ENCODE measurements at places on chromosomes 7 and 10. TPM values are rescaled to one million over a fixed set of nuclear protein-coding genes. Genes with fewer than 3 reads are reported as not detected.
A peak's percentile ranks its signal among the peaks of the same experiment; 100 is the strongest.

PPA1 gene
- total RNA-seq = 72.6 TPM

DNA sequence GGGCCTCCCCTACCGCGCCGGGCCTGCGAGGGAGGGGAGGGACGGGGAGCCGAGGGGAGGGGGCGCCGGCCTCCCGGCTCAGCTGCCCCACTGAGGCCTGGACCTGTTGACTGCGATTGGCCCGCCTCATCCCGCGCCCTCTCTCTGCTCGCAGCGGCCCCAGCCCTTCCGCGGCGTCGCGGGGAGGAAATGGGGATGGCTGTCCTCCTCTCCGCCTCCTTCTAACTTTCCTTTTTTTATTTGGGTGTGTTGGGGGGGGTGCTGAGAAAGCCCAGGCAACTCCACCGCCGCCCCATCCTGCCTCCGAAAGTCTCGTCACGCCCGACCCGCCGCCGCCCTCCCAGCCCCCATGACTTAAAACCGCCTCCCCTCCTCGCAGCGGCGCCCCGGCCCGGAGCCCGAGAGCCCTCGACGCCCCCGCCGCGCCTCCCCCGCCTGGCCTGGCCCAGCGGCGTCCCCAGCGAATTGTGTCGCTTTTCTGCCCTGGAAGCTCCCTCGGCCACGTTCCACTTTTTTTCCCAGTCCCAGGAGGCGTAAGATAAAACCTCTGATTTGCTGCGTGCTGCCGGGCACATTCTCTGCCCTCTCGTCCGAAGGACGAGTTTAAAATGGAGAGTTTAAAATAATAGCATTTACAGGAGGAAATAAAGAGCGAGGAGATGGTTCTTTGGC, 842 bp upstream of the SKIDA1 start:
- DNase-seq = no peak
- H3K36me3 ChIP-seq = no peaks in the 10 kb centered on the region
- peak overlapping the region; percentile 99 for H3K27ac ChIP-seq
- H3K4me1 ChIP-seq = peaks cover 49% of the 10 kb centered on the region
- peak overlapping the region; percentile 79 for H3K4me3 ChIP-seq
- no peaks in the 10 kb centered on the region for H3K27me3 ChIP-seq

GRCh38 chr7:51328351-51328801, 11.8 kb upstream of the COBL start:
- DNase-seq = no peak
- H3K4me3 ChIP-seq = no peak overlapping the region
- H3K27ac ChIP-seq = no peak overlapping the region
- no peaks in the 10 kb centered on the region for H3K27me3 ChIP-seq
- H3K36me3 ChIP-seq = no peaks in the 10 kb centered on the region

ZC3HAV1 gene
- 28.5 TPM for total RNA-seq

BLNK gene
- total RNA-seq = 1.3 TPM

- H3K27ac ChIP-seq = peak overlapping the region; percentile 23
- no peak for DNase-seq
- peaks cover 36% of the 10 kb centered on the region for H3K4me1 ChIP-seq
- H3K4me3 ChIP-seq = no peak overlapping the region
- H3K27me3 ChIP-seq = no peaks in the 10 kb centered on the region
- peaks cover 45% of the 10 kb centered on the region for H3K36me3 ChIP-seq
Observed at GRCh38 chr7:55177589-55178261, 158.9 kb downstream of the EGFR start.

SLC26A5 gene
- under 0.01 TPM for total RNA-seq

ADGRA1 gene
- not detected for total RNA-seq

- no peak for DNase-seq
- H3K27me3 ChIP-seq = no peaks in the 10 kb centered on the region
- no peak overlapping the region for H3K4me3 ChIP-seq
Observed at GRCh38 chr7:74252893-74253292, 1.3 kb downstream of the RFC2 start.

DNA sequence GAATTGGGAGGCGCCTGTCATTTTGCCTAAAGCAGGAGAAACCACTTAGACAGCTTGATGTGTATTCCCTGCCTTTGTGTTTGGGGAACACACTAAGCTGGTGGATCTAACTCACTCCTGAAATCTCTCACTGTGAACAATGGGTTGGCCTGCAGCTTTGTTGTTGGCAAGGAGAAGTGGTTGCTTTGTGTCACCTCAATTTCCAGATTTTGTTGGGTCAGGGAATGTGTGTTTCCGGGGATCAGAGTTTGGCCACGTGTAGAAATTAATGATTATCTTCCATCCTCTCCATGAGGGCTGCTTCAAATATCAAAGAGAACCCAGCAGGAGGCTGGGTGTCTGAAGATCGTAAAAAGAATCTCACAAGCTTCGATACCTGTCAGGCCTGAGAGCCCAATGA, 27.8 kb downstream of the A1CF start:
- no peak overlapping the region for H3K27ac ChIP-seq
- no peaks in the 10 kb centered on the region for H3K36me3 ChIP-seq
- no peak overlapping the region for H3K4me3 ChIP-seq
- no peak for DNase-seq
- no peaks in the 10 kb centered on the region for H3K4me1 ChIP-seq

TMEM130 gene
- total RNA-seq = 0.83 TPM

DNA sequence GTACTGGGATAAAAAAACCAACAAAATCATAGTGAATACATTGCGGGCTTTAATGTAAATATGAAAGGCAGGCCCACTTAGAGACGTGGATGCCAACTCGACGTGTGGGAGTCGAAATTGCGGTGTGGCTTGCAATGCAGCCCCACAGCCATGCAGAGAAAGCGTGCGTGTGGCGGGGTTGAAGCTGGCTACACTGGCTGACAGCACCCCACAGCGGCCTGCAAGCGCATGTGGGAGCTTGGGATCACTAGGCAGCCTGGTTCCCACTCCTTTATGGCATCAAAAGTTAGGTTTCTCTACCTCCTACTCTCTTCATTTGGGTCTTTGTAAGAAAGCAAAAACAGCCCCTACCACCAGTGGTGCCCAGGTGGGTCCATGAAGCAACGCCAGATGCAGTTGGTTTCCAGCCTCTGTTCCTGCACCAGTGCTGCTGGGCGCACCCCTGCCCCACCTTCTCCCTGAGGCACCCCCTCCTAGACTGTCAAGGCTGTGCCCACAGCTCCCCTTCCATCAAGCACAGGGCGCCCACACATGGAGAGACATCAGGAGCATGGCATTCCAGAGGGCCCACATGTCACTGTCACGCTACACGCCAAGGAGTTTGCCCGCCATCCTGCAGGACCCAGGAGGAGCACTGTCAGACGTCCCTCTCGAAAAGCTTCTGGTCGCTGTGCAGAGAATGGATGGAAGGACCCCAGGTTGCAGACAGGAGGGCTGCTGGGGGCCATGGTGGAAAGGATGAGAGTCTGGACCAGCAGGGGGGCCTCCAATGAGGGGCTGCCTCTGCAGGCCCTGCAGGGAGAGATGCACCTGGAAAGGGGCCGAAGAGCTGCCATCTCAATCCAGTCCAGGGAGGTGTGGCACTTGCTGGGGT, 142.9 kb downstream of the PAXIP1 start:
- no peak for DNase-seq
- no peak overlapping the region for H3K4me3 ChIP-seq
- H3K27me3 ChIP-seq = peaks cover 6% of the 10 kb centered on the region
- H3K4me1 ChIP-seq = no peaks in the 10 kb centered on the region
- H3K27ac ChIP-seq = no peak overlapping the region

DNA sequence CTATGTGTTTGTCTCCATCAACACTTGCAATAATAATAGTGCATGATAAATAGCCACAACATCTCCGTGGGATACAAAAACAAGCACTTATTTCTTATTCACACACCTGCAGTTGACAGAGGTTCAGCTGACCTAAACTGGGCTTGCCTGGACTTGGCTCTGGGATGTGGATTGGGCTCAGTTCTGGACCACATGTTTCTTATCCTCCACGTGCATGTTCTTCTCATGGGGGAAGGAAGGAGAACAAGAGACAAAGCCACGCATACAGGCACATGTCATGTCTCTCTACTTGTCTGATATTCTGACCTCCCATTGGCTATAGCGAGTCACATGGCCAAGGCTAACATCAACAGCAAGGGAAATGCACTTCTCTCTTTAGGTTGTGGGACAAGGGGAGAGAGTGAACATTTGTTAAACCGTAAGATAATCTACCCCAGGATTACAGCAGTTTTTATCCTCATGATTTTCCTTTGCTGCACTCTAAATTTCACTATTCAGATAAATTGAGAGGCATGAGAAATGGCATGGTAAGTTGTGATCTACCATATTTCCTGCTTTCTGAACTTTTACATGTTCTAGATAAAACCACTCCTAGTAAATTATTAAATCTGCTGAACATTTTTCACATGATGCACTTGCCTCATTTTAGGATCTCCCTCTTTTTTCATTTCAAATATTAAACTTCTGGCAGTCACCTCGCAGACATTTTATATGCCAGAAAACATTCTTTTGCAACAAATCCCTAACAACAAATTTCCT, 33.7 kb downstream of the CFAP58 start:
- H3K4me1 ChIP-seq = no peaks in the 10 kb centered on the region
- no peak overlapping the region for H3K27ac ChIP-seq
- no peak for DNase-seq
- no peaks in the 10 kb centered on the region for H3K27me3 ChIP-seq
- no peak overlapping the region for H3K4me3 ChIP-seq
